Aorta (tissue), 5 donors: ENCODE measurements at places on chromosomes 16 and 17. TPM values are rescaled to one million over a fixed set of nuclear protein-coding genes. Genes with fewer than 3 reads are reported as not detected.

The TP53TG3B gene
- 0.74 TPM for polyA plus RNA-seq

The EVI2B gene
- polyA plus RNA-seq, result 1.7 TPM

The PRKCB gene
- polyA plus RNA-seq, result 0.28 TPM

The CACNG1 gene
- polyA plus RNA-seq, result not detected

DNA sequence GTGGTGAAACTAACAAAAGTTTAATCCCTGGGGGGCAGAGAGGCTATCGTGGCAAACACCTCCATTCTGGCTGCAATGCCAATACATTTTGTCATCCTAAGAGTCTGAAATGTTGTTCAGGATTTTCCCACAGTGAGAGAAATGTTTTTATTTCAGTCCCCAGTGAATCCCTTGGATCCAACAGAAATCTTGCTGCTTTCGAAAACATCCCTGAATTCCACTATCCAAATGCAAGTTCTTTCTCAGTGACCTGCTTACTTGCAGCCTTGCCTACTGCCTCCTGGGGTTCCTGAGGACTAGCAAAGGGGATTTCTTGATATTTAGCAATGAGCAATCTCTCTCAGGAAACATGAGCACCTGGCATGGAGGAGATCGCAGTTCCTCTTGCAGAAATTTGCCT, 202.1 kb upstream of the IRX3 start:
- H3K4me1 ChIP-seq, result no peaks in the 10 kb centered on the region
- no peaks in the 10 kb centered on the region for H3K27me3 ChIP-seq
- DNase-seq, result no peak
- no peak overlapping the region for H3K4me3 ChIP-seq

DNA sequence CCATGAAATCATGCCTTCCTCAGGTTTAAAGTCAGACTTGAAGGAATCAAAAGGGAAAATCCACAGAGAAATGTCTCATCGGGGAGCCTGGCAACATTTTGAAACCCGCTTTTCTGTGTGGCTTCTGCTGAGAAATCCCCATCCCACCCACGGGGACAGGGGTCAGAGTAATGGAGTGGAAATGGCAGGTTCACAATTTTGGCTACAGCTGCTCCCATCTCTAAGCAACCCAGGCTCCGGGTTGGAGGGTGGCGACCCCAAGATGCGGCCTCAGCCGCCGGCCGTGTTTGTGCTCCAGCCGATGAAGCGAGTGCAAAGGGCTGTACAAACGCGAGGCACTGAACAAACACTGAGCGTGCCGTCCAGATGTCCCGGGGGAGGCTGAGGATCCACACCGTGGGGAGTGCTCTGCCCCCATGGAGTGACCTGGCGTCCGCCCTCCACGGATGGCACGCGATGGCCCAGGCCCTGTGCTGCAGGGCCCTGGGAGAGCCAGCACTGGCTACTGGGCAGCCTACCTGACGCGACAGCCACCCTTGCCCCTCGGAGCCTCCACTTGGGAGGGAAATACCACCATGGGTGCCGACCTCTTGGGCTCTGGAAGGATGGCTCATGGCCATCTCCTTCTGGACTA, 22.2 kb downstream of the SLC43A2 start:
- no peak for DNase-seq
- H3K27ac ChIP-seq, result no peak overlapping the region
- no peak overlapping the region for H3K4me3 ChIP-seq
- H3K27me3 ChIP-seq, result no peaks in the 10 kb centered on the region
- H3K4me1 ChIP-seq, result no peaks in the 10 kb centered on the region

- H3K27ac ChIP-seq, result no peak overlapping the region
- no peaks in the 10 kb centered on the region for H3K27me3 ChIP-seq
- H3K36me3 ChIP-seq, result no peaks in the 10 kb centered on the region
- no peaks in the 10 kb centered on the region for H3K4me1 ChIP-seq
- H3K4me3 ChIP-seq, result peak overlapping the region; percentile 56
Measured at GRCh38 chr16:30892670-30893416, 1.0 kb downstream of the BCL7C start.

DNA sequence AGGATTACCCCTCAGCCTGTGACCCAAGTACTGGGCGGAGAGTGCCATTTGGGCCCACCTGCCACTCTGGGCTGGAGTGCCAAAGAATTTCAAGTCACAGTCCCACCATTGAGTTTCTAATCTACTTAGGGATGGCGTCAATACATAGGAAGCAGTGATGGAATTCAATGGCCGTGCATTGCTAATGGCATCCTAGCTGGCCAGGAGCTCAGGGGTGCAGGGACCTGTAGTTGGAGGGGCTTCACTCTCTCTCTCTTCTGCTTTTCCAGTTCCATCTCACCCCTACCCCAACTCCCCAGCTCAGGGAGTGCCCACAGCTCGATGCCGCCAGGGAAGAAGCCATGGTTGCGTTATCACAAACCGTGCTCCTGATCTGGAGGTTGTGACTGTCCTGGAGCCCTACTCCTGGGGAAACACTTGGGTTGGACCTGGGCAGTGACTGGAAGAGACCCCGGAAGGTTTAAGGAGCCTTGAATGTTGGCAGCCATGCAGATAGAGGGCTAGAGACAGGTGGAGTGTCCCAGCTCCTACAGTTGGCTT, 2.4 kb downstream of the MMP15 start:
- H3K4me1 ChIP-seq, result no peaks in the 10 kb centered on the region
- DNase-seq, result peak; percentile 41
- no peaks in the 10 kb centered on the region for H3K27me3 ChIP-seq
- H3K4me3 ChIP-seq, result no peak overlapping the region
- H3K27ac ChIP-seq, result no peak overlapping the region

DNA sequence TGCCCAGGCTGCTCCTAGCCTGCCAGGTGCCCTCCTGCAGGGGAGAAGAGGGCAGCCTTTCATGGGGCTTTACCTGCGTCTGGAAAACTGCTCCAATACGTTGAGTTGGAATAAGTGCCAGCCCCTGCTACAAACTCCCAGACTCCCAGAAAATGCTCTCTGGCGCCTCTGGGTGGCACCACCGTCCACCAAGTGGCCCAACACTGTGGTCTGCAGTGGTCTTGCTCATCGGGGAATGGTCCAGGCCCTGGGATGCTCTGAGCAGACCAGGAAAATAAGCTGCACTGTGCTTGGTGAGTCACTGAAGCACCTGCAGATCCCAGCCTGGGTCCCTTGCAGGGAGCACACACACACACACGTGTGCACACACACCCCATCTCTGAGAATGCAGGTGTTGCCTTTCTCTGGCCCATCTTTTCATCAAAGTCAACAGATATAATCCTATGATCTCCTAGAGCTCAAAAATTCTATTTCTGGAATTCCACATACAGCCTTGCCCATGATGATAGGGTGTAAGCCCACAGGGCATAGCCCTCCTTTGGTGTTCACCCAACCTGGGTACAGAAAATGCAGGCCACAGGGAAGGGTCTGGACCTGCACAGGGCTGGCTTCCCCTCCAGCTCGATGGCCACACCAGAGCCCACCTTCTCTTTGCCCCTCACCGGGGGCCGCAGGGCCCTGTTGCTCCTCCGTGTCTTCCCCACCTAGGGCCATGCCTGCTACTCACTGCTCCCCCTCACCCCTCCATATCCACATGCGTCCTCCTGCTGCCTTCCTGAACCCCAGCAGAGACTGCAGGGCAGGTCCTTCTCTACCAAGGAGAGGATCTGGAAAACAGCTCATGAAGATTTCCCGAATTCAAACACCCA, 20.5 kb downstream of the CDIP1 start:
- no peak overlapping the region for H3K27ac ChIP-seq
- DNase-seq, result peak; percentile 69
- no peaks in the 10 kb centered on the region for H3K36me3 ChIP-seq
- H3K4me3 ChIP-seq, result no peak overlapping the region

DNA sequence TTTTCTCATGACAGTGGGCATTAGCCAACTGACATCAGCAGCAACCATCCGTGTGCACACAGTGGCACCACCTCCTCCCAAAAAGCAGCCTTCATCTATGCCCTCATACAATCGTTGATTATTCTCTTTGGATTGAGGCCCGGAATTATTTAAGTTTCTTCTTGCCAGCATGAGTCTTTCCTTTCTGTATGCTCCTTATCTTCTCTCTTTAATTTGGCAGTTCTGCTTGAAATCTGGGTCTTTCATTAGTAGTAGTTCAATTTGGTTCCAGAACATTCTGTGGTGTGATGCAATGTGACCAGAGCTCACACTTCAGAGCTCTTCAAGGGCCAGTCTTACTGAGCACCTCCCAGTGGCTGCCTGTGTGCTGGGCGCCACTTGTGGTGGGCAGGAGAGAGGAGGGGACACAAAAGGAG, 52.2 kb upstream of the STH start:
- no peak overlapping the region for H3K4me3 ChIP-seq
- no peak for DNase-seq
- H3K36me3 ChIP-seq, result no peaks in the 10 kb centered on the region
- H3K4me1 ChIP-seq, result no peaks in the 10 kb centered on the region

DNA sequence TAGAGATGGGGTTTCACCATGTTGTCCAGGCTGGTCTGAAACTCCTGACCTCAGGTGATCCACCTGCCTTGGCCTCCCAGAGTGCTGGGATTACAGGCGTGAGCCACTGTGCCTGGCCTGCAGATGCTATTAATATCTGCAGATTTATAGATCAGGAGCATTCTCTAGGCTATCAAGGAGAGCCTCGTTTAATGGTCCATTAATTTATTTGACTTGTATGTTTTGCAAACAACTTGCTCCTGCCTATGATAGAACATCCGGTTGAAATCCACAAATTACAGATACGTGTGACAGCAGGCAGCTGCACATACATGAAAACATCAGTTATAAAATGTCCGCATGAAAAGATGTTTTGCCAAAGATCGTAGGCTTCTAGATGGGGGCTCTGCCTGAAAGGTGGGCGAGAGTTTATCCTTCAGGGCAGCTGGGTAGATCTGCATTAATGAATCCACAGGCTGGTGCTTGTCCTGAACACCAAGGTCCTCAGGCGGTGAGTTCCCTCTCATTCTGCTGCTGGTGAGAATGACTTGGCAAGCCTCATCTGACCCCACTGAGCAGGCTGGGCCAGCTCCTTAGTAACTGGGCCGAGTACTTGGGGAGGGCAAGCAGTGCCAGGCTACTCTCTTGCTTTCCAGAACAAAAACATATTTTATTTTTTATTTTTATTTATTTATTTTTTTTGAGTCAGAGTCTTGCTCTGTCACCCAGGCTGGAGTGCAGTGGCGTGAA, 37.1 kb upstream of the MGAT5B start:
- no peaks in the 10 kb centered on the region for H3K4me1 ChIP-seq
- no peak for DNase-seq
- H3K36me3 ChIP-seq, result no peaks in the 10 kb centered on the region

DNA sequence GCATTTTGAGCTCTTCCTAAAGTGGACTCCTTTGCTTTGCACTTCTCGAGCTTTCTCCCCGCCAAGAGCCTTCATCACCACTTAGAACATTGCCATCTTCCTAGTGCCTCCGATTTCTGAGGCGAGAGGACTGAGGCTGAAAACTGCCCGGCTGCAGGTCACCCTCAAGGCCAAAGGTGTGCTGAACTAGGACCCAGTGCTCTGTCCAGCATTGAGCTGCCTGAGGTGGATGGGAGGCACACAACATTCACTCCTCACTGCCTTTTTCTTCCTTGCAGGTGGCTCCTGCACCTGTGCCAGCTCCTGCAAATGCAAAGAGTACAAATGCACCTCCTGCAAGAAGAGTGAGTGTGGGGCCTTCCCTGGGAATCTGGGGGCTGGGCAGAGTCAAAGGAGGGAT, 5.4 kb downstream of the MT1A start:
- no peaks in the 10 kb centered on the region for H3K4me1 ChIP-seq
- H3K36me3 ChIP-seq, result no peaks in the 10 kb centered on the region
- no peak for DNase-seq
- no peaks in the 10 kb centered on the region for H3K27me3 ChIP-seq
- H3K27ac ChIP-seq, result no peak overlapping the region
